HTR-8/SVneo (cell line): ENCODE measurements at places on chromosomes 1 and 21.

- no peak for DNase-seq
Measured at GRCh38 chr1:9293241-9293532, 493 bp downstream of the SPSB1 start.

GRCh38 chr1:175665616-175666015 is 77.8 kb downstream of the TNR start:
- DNase-seq = no peak

GRCh38 chr1:8825985-8826481 is 8.6 kb upstream of the RERE start:
- peak; percentile 62 for DNase-seq

- DNase-seq = no peak
Measured at GRCh38 chr1:151157067-151157531, 650 bp downstream of the TNFAIP8L2 start.

DNA sequence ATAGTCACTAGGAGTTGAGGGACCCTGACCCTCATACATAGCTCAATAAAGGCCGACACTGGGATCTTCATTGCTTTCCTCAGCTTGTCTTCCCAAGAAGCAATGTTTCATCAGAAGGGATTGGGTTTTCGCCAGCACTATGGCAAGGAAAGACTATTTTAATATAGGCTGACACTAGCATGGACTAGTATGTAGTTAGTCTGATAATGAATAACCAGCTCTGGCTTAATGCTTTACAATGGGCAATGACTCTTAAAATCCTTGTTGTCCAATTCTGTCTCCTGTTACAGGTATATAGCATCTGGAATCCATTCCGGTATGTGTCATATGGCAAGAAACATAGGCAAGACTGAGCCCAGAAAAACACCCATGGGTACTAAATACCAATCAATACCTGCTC is 15.3 kb upstream of the SYT2 start:
- no peak for DNase-seq

- no peak for DNase-seq
Measured at GRCh38 chr1:7407544-7407895, 363.6 kb upstream of the VAMP3 start.

- peak; percentile 84 for DNase-seq
Measured at GRCh38 chr1:203534526-203534925, 40.6 kb downstream of the OPTC start.

GRCh38 chr1:39687243-39687642 is 4.0 kb downstream of the HPCAL4 start:
- DNase-seq = no peak

DNA sequence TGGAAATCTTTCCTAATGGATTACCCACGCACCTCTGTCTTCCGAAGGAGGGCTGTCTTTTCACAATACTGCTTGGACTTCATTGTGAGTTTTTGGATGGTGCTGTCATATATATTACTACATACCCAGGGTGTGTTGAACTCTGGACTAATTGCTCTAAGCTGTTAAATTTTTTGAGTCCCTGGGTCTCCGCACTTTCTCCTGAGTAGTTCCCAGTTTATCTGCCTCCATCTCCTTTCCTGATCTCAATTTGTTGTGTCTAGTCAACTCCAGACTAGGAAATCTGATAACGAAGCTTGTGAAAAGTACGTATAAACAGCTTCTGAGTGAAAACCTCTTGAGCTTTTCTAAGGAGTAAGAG is 211.1 kb downstream of the ROR1 start:
- DNase-seq = no peak

- no peak for DNase-seq
Measured at GRCh38 chr1:66350001-66350547, 183.9 kb upstream of the SGIP1 start.

- DNase-seq = no peak
Measured at GRCh38 chr1:164926107-164926506, 367.1 kb downstream of the PBX1 start.

DNA sequence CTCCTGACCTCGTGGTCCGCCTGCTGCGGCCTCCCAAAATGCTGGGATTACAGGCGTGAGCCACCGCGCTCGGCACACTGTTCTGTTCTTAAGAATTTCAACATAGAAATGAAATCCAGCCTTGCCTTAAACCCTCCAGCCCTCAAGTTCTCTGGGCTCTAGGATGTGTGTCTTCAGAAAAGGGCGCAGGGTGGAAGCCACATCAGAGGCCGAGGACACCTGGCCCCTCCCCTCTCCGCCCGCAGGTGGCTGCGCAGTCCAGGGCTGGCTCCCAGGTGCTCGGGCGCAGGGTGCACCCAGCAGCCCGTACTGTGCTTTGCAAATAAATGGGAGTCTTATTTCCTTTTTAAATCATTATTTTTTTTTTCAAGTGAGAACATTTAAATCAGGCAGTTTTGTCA is 2.0 kb upstream of the C1orf174 start:
- DNase-seq = no peak

DNA sequence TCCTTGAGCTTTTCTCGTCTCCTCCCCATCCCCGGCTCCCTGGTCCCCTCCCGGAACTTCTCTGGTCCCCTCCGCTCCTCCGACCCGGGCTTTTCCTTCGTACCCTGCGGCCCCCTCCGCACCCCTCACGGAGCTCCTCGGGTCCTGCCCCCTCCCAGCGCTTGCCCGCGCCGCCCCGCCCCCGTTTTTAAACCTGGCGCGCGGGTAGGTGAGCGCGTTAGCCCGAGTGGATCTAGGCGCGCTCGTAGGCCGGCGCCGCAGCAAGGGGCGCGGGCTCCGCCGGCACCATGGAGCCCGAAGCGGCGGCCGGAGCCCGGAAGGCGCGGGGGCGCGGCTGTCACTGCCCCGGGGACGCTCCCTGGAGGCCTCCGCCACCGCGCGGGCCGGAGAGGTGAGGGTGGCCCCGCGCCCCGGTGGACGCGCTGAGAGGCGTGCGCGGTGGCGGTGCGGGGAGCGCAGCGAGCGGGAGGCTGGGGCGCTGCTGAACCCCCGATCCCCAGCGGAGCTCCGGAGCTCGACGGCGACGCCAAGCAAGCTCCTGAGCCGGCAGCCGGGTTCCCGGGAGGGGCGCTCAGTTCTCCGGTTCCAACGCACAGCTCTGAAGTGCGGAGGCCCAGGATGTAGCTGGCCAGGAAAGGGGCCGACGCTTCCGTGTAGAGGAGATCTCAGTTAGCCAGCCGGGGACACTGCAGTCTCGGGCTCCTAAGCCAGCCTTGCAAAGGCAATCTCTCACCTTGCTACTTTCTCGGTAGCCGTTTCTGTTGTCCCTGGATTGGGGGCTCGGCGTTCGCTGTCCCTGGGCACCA is at the start of gene RIPPLY3:
RIPPLY3 (plus strand) TSS at position 217 of the 806 bp plus-strand sequence; CDS start at position 288, 71 bp downstream.
- DNase-seq = no peak

DNA sequence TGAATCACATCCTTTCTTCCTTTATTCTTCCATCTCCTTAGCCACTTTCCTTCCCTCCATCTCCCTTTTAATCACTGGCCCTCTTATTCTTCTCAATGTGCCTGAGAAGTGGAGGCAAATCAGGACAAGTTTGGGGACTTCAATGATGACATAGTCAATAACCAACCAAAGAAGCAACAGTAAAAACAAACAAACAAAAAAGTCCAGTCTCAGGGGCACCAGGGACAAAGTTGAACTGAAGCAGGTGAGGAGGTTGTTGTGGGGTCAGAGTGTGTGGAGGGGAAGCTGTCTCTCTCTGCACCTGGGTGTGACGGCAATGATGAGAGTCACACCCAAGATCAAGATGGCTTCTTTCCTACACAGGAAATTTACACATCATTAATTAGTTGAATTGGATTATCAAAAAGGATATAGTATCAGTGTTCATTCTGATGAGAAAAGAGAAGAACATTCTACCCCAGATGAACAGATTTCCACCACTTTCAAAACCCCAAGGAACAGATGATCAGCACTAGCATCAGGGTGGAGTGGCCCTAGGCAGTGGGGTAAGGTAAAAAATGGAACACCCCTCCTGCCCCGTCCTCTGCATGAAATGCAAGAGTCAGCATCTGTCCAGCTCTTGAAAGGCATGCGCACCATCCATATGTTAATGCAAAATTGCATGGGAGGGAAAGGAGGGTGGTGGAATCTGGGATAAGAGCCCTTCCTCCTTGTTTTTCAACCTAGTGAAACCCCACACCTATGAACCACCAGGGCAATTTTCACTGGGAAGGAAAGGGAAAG is 32.6 kb downstream of the HSD3B2 start:
- no peak for DNase-seq

DNA sequence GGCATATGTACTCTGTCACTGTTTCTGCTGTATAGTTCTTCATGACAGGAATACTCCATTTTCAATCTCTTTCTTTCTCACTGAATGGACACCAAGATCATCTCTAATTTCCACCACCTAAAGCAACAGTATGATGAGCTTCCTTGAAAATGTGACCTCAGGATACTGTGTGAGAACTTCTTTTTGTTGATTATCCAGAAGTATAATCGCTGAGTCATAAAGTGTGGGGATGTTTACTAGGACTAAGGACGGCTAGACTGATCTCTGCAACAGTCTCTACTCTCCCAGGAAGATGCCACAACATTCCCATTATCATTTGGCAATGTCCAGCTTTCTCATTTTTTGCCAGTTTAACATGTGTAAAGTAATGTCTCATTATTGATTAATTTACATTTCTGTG is 70.3 kb downstream of the TNFSF18 start:
- no peak for DNase-seq

GRCh38 chr1:15152318-15153183 is 996 bp upstream of the TMEM51 start:
- DNase-seq = peak; percentile 78

DNA sequence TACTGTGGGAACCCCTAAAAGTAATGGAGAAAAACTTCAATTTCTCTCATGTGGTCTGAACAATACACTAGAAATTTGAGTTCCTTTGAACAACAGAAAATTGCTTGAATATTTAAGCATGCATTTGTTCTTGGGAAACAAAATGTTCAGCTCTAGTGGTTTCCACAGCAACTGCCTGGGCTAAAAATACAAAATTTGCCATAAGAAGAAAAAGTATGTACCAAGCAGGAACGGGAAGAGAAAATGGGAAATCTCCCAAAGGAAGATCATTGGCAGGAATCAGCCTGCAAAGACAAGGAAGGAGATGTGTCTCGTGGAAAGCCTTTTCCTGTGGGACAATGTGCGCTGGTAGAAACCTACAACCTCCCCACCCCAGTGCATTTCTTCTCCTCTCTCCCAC is 119.0 kb upstream of the DPT start:
- DNase-seq = no peak

GRCh38 chr1:241470361-241470760 is 49.2 kb downstream of the FH start:
- DNase-seq = no peak

DNA sequence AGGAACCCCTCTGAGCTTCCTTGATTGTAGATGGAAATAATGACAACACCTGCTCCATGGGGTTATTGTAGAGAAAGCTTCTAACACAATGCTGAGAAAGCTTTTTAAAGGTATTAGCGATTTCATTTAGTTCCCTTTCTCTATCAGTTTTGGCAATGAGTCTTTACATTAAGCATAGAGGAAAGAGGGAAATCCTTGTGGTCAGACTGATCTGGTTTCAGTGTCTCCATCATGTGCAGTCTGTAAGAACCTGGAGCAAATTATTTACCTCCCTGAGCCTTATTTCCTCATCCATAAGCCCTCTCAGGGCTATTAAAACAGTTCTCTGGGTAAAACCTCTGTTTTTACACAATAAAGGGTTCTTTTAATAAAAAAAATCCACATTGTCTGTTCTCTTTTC is 87.5 kb downstream of the FGGY start:
- no peak for DNase-seq
